ENCODE measurements at places on chromosomes 7 and 10.

DNA sequence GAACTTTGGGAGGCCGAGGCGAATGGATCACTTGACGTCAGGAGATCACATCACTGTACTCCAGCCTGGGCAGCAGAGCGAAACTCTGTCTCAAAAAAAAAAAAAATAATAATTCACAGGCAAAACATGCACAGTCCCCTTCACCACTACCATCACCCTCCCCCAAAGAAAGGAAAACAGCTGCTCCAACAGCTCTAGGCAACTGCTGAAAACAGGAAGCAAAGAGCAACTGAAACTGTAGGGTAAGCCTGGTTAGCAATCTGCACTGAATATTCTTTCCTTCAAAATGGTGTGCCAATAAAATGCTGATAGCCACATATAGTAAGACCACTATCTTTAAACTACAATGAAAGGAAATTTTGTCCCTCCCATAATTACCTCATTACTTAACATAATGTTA lies 11.8 kb downstream of the NT5C2 start:
- no peak for DNase-seq

DNA sequence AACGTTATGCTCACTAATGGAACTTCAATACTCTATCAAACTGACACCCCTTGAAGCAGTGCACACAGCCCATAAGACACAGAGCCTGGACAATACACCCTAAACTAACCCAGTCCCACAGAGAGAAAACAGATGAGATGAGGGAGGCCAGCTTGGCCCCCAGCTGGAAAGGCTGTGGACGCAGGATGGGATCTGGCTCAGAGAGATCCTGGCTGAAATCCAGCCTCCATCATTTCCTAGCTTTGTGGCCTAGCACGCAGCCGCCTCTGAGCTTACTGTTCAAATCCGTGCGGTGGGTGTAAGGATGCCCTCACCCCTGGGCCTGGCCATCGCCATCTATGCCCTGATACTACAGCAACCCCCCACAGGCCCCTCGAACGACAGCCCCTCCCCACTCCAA lies 32.7 kb downstream of the SNX8 start:
- DNase-seq: peak; percentile 32

DNA sequence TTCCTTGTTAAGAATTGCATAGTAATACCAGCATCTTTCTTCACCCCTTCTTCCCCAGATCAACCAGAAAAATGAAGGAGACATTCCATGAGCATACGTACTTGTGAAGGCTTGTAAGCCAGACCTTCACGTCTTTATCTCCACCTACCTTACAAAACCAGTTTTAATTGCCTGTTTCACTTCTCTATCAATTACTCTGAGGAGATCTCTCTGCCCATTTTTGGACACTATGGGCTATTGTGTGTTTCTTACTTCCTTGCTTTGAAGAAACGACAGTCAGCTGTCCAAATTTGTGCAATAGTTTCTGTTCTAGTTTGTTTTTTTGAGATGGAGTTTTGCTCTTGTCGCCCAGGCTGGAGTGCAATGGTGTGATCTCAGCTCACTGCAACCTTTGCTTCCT lies 349.7 kb upstream of the MBL2 start:
- DNase-seq: no peak

GRCh38 chr10:69890065-69890847 lies 88.5 kb downstream of the COL13A1 start:
- DNase-seq: no peak

DNA sequence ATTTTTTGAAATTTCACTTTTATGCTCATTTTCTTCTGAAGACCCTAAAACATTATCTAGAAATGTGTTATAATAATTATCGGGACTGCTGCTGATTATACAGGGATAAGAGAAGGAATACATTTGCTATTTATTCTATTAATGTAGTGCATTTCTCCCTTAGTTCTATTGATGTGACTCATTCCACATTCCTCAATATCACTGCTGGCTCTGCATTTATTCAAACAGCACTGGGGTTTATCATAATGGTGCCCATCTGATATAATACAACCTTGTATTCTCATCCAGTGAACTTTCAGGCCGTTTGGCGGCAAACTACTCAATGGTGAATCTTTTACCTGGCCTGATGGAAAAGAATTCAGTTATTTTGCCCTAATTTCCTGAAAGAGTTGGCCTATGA lies 7.8 kb downstream of the KCND2 start:
- DNase-seq: no peak

- peak; percentile 9 for DNase-seq
Observed at GRCh38 chr10:44316187-44316921, 68.5 kb downstream of the CXCL12 start.

DNA sequence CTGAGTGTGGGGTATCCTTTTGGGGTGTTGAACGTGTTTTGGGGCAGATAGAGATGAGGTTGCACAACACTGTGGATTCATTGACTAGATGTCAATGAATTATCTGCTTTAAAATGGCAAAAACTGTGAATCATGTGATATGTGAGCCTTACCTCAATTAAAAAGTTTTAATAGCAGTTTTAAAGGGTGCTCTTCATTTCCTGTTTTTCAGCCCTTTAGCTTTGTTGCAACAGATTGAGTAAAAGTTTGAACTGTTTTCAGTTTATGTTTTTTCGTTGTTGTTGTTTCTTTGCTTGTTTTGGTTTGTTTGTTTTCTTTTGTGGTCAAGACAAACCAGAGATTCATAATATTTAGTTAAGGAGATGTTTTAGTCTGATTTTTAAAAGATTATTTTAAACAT lies 9.4 kb downstream of the TAS2R41 start:
- DNase-seq: no peak

- no peak for DNase-seq
Observed at GRCh38 chr10:1928606-1929005, 191.3 kb upstream of the ADARB2 start.
